Activated CD4-positive, alpha-beta T cell treated with anti-CD3 and anti-CD28 coated beads for 48 hours (primary cell): ENCODE measurements at places on chromosomes 11 and 22.

DNA sequence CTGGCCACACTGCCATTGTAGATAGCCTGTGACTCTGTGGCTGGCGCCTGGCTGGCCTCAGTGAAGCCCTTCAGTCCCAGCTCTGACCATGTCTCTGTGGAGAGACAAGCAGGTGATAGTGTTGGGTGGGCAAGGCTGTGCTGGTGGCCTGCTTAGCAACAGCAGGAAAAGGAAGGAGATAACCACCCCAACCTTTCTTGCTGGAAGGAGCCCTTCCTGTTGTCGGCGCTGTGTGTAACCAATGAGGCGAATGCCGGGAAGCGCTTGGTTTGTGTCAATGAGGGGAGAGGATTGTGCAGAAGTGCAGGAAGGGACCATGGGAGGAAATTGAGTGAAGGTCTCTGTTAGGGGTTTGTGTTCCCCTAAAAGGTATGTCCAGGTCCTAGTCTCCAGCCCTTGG is 27.3 kb downstream of the PARVB start:
- no peak for DNase-seq

- DNase-seq = no peak
Measured at GRCh38 chr22:22728382-22728781, 84.0 kb downstream of the GGTLC2 start.

DNA sequence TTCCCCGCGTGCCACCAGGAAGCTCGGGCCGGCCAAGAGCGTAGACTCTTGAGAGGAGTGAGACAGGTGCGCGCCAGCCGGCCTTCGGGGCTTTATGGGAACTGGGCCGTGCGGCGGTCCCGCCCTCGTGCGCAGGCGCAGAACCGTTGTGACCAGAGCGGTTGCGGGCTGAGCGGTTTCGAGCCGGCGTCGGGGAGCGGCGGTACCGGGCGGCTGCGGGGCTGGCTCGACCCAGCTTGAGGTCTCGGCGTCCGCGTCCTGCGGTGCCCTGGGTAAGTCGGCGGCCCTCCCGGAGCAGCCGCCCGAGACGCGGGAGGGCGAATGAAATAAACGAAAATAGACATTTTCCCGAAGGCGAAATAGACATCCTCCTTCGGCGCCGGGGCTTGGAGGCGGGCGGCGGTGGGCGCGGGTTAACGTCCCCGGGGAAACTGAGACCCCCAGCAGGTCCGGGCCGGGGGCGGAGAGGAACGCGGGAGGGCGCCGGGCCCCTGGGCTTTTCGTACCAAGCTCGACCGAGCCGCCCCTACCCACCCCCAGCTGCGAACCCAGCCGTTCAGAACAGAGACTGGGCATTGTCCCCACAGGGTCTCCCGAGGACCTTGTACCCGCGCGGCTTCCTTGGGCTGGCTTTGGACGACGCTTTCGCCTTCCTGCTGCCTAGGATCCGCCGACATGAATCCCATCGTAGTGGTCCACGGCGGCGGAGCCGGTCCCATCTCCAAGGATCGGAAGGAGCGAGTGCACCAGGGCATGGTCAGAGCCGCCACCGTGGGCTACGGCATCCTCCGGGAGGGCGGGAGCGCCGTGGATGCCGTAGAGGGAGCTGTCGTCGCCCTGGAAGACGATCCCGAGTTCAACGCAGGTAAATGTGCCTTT is at the start of gene ASRGL1:
Gene ASRGL1 (plus strand): TSS at position 146 of the 879 bp plus-strand sequence. CDS start 530 bp downstream, at position 676.
- DNase-seq = peak; percentile 81

DNA sequence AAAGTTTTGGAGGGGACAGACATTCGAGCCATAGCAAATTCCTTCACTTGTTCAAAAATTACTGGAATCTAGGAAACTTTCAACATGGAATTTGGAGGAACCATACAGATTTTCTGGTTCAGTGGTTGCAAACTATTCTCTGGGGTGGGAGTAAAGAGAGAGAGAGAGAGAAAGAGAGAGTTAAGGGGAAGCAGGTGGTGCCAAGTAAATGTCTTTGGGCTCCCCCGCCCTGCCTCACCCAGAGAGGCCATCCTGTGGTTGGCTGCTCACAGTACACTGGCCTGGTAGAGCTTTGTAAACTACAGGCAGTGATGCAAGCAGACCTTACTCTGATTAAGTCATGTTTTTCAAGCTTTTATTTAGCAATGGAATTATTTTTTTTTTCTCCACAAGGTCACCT is 82.6 kb downstream of the ADAMTS15 start:
- no peak for DNase-seq

- no peak for DNase-seq
Measured at GRCh38 chr11:15333407-15333806, 218.7 kb downstream of the INSC start.

DNA sequence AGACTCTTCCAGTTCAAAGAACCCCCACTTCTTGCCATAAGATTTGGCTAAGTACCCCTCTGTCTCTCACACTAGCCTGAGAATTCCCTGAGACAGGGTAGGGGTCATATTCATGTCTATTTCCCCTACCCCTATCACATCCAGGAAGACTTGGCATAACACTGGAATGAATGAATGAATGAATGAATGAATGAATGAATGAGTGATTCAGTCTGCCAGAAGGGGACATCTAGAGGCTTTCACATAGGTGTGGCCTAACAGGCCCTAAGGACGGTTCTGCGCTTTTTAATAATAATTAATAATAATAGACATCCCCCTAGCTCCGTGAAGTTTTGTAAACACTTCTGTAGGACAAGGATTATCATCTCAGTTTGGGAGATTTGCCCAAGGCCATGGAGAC is 415.7 kb downstream of the TENM4 start:
- DNase-seq = no peak

GRCh38 chr22:40196628-40197360 is 19.1 kb downstream of the TNRC6B start:
- DNase-seq = peak; percentile 68

- DNase-seq = no peak
Measured at GRCh38 chr11:129230006-129230405, 37.9 kb upstream of the ARHGAP32 start.

DNA sequence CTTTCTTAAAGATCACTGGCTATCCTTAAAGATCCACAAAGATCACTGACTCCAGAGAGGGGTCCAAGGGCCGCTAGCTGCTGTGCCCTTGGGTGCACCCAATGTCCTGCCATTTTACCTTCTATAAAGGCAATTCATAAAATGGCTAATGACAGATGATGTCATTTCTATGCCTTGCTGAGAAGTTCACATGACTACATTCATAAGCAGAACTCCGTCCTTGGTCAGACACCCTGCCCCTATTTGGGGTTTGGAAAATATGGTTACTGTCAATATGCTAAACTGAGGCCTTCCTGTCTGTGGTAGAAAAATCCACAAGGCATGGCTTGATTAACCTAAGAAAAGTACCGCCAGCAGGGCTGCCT is 60.9 kb upstream of the BMAL1 start:
- DNase-seq = no peak

GRCh38 chr11:13874597-13874996 is 87.9 kb upstream of the SPON1 start:
- no peak for DNase-seq

- DNase-seq = no peak
Measured at GRCh38 chr22:50257451-50258360, 3.8 kb downstream of the MAPK12 start.

- no peak for DNase-seq
Measured at GRCh38 chr22:17705546-17705945, 67.0 kb downstream of the BCL2L13 start.

DNA sequence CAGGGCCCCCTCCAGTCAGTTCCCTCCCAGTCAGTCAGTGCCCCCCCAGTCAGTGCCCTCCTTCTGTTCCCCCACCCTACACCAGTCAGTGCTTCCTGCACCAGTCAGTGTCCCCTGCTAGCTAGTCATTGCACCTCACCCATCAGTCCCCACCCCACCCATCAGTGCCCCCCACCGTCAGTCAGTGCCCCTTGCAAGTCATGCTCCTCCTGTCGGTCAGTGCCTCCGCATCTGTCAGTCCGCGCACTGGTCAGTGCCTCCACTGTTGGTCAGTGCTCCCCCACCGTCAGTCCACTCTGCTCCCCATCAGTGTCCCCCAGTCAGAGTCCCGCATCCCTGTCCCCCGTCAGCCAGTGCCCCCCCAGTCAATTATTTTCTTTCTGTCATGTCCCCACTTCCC is 3.3 kb downstream of the PPP6R2 start:
- DNase-seq = no peak

- no peak for DNase-seq
Measured at GRCh38 chr11:35711924-35712323, 49.3 kb downstream of the TRIM44 start.

GRCh38 chr22:27642104-27642800 is 159.3 kb downstream of the MN1 start:
- DNase-seq = no peak

- no peak for DNase-seq
Measured at GRCh38 chr22:27679176-27679575, 122.4 kb downstream of the MN1 start.

- no peak for DNase-seq
Measured at GRCh38 chr22:30187529-30188407, 58.8 kb downstream of the LIF start.

GRCh38 chr11:57457643-57458023 is 2.7 kb upstream of the RTN4RL2 start:
- no peak for DNase-seq

DNA sequence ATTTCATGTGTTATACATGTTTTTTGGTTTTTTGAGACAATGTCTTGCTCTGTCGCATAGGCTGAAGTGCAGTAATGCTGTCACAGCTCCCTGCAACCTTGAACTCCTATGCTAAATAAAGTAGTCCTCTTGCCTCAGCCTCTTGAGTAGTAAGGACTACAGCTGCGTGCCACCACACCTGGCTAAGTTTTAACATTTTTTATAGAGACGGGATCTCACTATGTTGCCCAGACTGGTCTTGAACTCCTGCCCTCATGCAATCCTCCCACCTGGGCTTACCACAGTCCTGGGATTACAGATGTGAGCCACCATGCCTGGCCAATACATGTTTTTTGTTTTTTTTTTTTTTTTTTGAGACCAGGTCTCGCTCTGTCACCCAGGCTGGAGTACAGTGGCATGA is 33.9 kb downstream of the SWAP70 start:
- no peak for DNase-seq

- no peak for DNase-seq
Measured at GRCh38 chr22:17241576-17242330, 22.5 kb upstream of the ADA2 start.

GRCh38 chr11:96215826-96216225 is 127.2 kb downstream of the MAML2 start:
- DNase-seq = no peak

- no peak for DNase-seq
Measured at GRCh38 chr11:48088682-48089050, 108.3 kb downstream of the PTPRJ start.

DNA sequence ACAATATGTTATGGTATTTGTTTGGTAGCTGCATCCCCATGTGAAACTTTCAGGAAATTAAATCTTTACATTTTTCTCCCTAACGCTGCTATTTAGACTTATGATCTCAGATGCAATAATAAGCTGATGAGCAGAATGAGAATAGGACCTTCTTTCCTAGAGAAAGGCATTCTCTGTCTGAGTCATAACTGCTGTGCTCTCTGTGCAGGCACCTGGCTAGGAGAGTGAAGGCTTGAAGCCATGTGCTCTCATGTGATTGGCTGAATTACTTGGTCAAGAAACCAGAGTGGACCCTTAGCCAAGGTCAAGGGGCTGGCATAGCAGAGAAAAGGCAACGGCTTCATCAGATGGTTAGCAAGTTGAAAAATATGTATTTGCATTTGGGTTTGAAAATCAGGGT is 185.0 kb downstream of the ADAMTS15 start:
- DNase-seq = no peak

GRCh38 chr11:32500001-32500400 is 64.7 kb upstream of the WT1 start:
- DNase-seq = no peak

DNA sequence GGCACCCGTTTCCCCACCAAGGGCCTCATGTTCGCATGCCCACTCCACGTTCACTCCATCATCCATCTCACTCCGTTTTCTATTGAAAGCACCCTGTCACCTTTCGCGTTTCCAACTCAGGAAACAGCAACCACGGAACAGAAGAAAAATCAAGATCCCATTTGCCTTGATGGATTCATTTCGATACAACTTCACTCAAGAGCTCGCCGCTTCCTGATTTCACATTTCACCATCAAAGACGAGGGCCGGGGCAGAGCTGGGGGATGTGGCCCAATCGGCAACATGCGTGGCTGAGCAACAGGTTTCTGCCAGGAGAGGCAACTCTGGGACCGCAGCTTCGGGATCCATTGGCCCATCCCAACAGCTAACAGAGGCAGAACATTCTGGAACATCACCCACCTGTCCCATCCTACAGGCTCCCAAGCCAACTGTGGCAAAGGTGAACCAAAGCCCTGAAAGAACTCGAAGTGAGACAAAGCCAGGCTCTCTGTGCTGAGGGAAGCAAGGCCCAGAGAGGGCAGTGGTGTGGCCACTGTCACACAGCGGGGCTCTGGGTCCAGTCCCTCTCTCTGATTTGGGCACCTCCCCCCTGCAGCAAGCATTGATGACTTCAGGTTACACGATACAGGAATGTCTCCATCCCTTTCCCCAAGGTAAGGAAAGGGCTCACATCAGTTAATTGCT is 36.2 kb upstream of the CD5 start:
- DNase-seq = peak; percentile 80

DNA sequence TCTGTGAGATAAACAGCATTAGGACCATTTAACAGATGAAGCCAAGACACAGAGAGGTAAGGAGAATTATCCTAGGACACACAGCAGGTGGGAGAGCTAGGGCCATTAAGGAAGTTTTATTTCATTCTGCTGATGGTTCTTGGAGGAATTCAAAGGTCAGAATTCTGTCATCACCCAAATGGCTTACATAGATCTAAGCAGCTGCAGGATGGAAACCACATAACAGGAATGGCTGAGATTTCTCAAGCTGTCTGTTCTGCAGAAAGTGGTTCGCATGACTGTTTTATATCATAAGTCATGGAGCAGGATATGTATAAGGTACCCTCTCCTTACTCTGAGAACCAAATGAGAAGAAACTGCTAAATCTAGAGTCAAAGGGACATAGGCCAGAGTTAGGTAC is 163.2 kb upstream of the NARS2 start:
- DNase-seq = no peak

- DNase-seq = no peak
Measured at GRCh38 chr11:62677156-62677555, 1.7 kb downstream of the UBXN1 start.
